ENCODE measurements at places on chromosomes 4 and X.

GRCh38 chr4:156377036-156377710 is 423.5 kb upstream of the CTSO start:
- peak; percentile 44 for DNase-seq

- no peak for DNase-seq
Observed at GRCh38 chrX:9271789-9272525, 192.9 kb upstream of the TBL1X start.

DNA sequence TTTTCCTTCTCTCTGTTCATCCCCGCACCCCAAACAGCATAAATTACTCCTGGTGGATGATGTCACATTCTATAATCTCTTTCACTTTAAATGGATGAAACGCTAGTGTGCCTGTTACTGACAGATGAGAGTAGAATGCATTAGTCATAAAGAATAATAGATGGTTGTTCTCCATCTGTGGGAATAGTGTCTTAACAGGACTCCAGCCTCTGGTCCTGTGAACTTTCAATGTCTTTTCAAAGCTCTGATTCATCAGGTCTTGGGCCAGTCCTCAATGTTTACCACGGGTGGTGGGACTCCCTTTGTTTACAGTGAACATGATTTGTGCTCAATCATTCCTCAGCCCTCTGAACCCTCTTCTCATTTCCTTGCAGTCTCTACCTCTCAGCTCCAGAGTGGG is 182.6 kb downstream of the GABRB1 start:
- DNase-seq, result peak; percentile 77

- no peak for DNase-seq
Observed at GRCh38 chr4:38663090-38663800, 754 bp upstream of the KLF3 start.

- no peak for DNase-seq
Observed at GRCh38 chr4:168633064-168633463, 136.2 kb downstream of the PALLD start.
